ENCODE measurements at places on chromosomes 6 and 20. TPM values are rescaled to one million over a fixed set of nuclear protein-coding genes. Genes with fewer than 3 reads are reported as not detected.

- no peak for DNase-seq
Measured at GRCh38 chr6:107578642-107579341, 88.9 kb downstream of the SOBP start.

GRCh38 chr20:40982415-40983145 is 46.0 kb upstream of the TOP1 start:
- no peak for DNase-seq

GRCh38 chr6:75143191-75143590 is 62.7 kb downstream of the COL12A1 start:
- no peak for DNase-seq

- DNase-seq: no peak
Measured at GRCh38 chr20:60937585-60937984, 314.5 kb upstream of the CDH4 start.

The TAGAP gene
- 2.5 TPM for total RNA-seq

The NHLRC1 gene
- total RNA-seq: 2.4 TPM

All from urinary bladder (tissue), 4 donors.